ENCODE measurements at places on chromosomes 2 and 18.

DNA sequence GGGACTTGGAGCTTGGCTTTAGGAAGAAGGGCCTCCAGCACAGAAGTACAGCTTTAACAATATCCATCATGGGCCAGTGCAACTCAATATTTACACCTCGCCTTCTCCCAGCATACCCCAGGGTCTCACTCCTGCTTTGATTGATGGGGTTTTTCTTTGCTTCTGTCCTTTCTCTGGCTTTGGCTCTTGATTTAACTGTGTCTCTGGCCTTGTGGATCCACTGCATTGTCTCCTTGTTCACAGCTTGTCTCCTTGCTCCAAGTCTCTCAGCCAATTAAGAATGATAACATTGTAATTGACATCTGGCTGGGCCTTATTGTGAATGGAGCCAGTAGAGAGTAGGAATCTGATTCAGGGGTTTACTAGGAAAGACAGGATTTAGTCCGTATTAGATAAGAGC is 1019.5 kb downstream of the TMEM182 start:
- DNase-seq = peak; percentile 30
- H3K4me1 ChIP-seq = peaks cover 33% of the 10 kb centered on the region
- H3K27ac ChIP-seq = no peak overlapping the region
- H3K36me3 ChIP-seq = no peaks in the 10 kb centered on the region
- H3K27me3 ChIP-seq = no peaks in the 10 kb centered on the region

GRCh38 chr18:79604913-79605880 is 74.4 kb upstream of the CTDP1 start:
- H3K27ac ChIP-seq = no peak overlapping the region
- no peaks in the 10 kb centered on the region for H3K36me3 ChIP-seq
- no peak overlapping the region for H3K4me3 ChIP-seq
- no peaks in the 10 kb centered on the region for H3K4me1 ChIP-seq
- H3K27me3 ChIP-seq = peaks cover 12% of the 10 kb centered on the region
- no peak for DNase-seq

DNA sequence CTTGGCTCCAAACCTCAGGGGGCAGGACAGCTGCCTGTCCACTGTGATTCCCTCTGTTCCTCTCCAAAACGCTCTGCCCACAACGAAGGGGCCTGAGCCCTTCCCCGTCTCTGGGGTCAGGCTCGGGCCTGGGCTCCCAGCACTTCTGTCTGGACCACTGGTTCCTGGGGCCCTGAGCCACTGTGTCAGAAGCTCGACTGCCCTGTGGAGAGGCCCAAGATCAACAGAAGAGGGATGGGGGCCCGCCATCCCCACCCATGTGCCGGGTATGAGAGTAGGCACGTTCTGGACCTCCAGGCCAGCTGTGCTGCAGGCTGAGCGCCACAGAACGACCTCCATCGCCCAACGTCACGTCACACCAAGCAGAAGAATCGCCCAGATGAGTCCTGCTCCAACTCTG is 119.9 kb upstream of the HS6ST1 start:
- peaks cover 9% of the 10 kb centered on the region for H3K4me1 ChIP-seq
- no peaks in the 10 kb centered on the region for H3K27me3 ChIP-seq
- no peaks in the 10 kb centered on the region for H3K36me3 ChIP-seq
- DNase-seq = no peak

DNA sequence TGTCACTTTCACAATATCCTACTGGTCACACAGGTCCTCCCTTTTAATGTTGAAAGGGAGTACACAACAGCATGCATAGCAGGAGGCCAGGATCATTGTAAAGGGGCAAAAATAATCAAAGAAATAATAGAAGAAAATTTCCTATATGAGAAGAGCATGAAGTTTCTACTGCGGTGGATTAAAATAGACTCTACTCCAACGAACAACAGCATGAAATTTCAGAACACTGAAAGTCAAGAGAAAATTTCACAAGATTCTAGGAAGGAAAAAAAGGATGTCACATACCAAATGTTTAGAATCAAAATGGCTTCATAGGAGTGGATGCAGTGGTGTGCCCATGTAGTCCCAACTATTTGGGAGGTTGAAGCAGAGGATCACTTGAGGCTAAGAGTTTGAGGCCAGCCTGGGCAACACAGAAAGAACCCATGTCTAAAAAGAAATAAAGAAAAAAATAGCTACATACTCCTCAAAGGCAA is 72.0 kb upstream of the EPAS1 start:
- H3K27me3 ChIP-seq = no peaks in the 10 kb centered on the region
- peaks cover 10% of the 10 kb centered on the region for H3K4me1 ChIP-seq
- H3K4me3 ChIP-seq = no peak overlapping the region
- no peak for DNase-seq
- no peaks in the 10 kb centered on the region for H3K36me3 ChIP-seq

- peaks cover 3% of the 10 kb centered on the region for H3K4me1 ChIP-seq
- no peaks in the 10 kb centered on the region for H3K36me3 ChIP-seq
These were observed 360.7 kb upstream of the ETAA1 start for GRCh38 chr2:67036444-67036843.

- H3K27me3 ChIP-seq = peaks cover 27% of the 10 kb centered on the region
- DNase-seq = no peak
- no peak overlapping the region for H3K4me3 ChIP-seq
- H3K4me1 ChIP-seq = no peaks in the 10 kb centered on the region
These were observed 4.9 kb upstream of the PDCD1 start for GRCh38 chr2:241863536-241863954.

DNA sequence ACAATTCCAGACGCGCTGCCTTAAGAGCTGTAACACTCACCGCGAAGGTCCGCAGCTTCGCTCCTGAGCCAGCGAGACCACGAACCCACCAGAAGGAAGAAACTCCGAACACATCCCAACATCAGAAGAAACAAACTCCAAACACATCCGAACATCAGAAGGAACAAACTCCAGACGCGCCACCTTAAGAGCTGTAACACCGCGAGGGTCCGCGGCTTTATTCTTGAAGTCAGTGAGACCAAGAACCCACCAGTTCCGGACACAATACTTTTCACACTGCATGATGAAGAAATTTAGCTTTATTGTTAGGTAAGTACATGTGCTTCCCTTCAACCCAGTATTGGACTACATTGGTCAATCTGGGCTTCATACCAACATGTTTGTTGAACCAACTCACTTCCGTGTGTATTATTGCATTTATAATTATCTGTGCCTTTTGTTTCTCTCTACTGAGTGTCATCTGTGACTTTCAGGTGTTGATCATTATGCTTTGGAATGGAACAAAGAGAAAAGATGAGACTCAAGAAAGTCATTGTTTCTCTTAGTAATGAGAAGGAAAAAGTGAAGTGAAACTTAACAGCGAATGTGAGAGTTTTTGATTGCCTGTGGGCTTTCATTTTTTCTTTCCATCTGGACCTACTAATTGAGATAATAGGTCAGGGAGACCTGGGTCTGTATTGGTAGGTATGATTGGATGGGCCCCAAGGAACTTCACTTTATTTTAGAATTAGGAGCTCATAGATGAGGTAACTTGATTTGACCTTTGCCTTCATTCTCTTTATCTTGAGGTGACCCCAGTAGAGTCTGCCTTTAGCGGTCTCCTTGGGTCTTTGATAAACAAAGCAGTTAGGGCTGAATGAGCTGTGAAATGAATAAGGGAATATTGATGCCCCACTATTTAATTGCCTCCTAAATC is 76.1 kb upstream of the CAVIN2 start:
- H3K36me3 ChIP-seq = no peaks in the 10 kb centered on the region
- peaks cover 20% of the 10 kb centered on the region for H3K4me1 ChIP-seq
- no peak for DNase-seq

DNA sequence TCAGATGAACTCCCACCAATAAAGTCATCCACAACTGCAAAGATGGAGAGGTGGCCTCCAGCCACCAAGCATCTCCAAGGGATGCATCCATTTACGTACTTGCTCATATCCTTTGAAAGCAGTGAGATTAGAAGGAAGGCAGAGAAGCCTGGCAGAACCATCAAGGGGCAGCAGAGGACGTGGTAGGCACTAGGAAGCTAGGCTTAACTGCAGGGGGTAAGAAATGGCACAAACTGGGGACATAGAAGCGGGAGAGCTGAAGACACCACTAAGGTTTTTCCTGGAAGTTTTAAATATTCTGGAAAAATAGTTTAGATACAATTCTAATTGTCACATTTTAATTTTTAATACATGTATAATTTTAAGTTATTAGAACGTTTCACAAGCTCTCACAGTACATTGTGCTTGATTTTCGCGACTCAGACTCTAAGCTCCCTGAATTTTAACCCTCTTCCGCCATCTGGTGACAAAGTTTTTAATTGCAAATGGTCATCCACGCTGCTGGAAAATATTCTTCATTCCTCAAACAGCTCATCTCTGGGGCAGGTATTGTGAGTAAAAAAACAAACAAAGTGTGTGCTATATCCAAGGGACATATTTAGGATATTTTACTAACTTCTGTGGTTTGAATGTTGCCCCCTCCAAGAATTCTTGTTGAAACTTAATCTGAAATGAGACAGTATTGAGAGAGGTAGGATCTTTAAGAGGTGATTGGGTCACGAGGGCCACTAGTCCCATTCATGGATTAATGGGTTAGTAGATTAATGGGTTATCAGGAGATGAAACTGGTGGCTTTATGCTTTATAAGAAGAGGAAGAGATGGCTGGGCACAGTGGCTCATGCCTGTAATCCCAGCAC is 1.6 kb upstream of the PSTPIP2 start:
- no peaks in the 10 kb centered on the region for H3K27me3 ChIP-seq
- no peak overlapping the region for H3K27ac ChIP-seq
- no peak overlapping the region for H3K4me3 ChIP-seq
- H3K36me3 ChIP-seq = no peaks in the 10 kb centered on the region

- H3K27ac ChIP-seq = no peak overlapping the region
- H3K27me3 ChIP-seq = no peaks in the 10 kb centered on the region
- H3K4me3 ChIP-seq = no peak overlapping the region
- no peak for DNase-seq
- H3K36me3 ChIP-seq = no peaks in the 10 kb centered on the region
These were observed 639.9 kb downstream of the LRP1B start for GRCh38 chr2:141490886-141491285.

- H3K27me3 ChIP-seq = peaks cover 6% of the 10 kb centered on the region
- H3K27ac ChIP-seq = no peak overlapping the region
- no peaks in the 10 kb centered on the region for H3K36me3 ChIP-seq
- H3K4me3 ChIP-seq = no peak overlapping the region
- no peaks in the 10 kb centered on the region for H3K4me1 ChIP-seq
These were observed 52.8 kb upstream of the IL1RL1 start for GRCh38 chr2:102258386-102259074.

- H3K4me1 ChIP-seq = no peaks in the 10 kb centered on the region
- no peak overlapping the region for H3K4me3 ChIP-seq
- H3K27me3 ChIP-seq = no peaks in the 10 kb centered on the region
- peaks cover 4% of the 10 kb centered on the region for H3K36me3 ChIP-seq
- DNase-seq = no peak
These were observed 231.6 kb downstream of the ATAD2B start for GRCh38 chr2:23695214-23695889.

DNA sequence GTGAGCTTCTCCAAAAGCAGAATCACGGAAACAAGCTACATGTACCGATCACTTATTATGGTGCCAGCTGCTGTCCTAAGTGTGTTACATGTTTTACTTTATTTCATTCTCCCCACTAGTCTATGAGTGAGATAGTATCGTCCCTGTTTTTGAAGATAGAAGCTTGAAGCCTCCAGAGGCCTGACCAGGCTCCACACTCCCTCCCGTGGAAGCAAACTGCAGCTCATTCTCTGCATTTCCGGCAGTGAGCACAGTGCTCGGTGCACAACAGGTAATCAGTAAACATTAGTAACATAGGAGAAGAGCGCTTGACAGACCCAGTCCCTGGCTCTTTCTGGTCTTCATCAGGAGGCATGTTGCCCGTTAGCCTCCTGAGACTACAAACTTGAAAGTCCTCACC is 72.9 kb downstream of the ZBTB7C start:
- no peak overlapping the region for H3K27ac ChIP-seq
- H3K36me3 ChIP-seq = no peaks in the 10 kb centered on the region
- peaks cover 9% of the 10 kb centered on the region for H3K4me1 ChIP-seq
- H3K27me3 ChIP-seq = no peaks in the 10 kb centered on the region
- H3K4me3 ChIP-seq = no peak overlapping the region

DNA sequence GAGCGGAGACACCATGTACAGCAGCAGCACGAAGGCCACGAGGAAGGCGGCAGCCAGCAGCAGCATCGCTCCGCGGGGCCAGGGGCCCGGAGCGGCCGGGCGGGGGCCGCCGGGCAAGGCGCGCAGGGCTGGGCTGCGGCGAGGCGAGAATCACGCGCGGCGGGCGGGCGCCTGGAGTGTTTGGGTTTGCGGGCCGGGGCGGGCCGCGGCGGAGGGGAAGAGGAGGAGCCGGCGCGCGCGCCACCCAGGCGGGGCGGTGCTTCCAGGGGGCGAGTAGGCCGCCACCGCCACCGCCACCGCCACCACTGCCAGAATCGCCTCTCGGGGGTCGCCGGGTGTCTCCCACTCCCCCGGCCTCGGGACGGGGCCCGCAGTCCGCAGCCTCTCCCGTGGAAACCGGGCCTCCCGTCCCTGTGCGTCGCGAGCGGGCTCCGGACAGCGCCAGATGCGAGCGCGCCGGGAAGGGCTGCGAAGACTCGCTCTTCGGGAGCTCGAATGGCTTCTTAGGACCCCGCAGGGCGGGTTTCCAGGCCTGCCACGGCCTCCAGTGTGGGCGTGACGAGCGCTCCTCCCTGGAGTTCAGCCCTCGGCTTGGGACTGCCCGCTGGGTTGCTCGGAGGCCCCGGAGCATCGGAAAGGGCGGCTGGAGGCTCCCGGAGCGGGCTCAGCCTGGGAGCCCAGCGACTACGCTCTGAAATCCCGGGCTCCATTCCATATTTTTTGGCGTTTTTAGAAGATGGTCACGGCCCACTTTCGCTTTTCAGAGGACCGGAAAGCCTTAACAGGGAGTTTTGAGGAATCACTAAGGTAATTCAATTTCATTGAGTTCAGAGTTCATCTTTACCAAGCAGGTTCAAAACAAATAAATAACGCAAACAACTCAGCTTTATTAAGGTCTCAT is at the start of gene KDSR:
Gene KDSR (minus strand): TSS at position 154 of the 901 bp plus-strand sequence. CDS start 88 bp downstream, at position 66.
- H3K27me3 ChIP-seq = no peaks in the 10 kb centered on the region
- peak; percentile 95 for DNase-seq
- peaks cover 10% of the 10 kb centered on the region for H3K4me1 ChIP-seq
- peak within 1 kb of the TSS; percentile 98 for H3K27ac ChIP-seq
- peak within 1 kb of the TSS; percentile 98 for H3K4me3 ChIP-seq

DNA sequence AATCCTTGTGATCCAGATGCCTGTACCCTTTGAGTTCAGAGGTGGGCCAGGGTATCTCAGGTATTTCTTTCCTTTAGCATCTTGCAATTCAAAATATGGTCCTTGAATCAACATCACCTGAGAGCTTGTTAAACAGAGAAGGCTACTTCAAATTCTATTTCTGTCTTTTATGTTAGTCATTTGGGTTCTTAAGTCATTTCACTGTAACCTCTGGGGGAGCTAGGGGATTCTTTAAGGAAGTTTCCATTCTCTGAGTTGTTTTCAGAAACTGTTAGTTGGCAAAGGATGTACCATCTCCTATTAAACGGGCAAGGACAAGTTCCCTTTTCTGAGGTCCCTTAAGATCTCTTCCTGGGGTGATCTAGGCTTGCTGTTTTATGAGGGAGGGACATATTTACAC is 16.6 kb downstream of the CFLAR start:
- H3K4me3 ChIP-seq = no peak overlapping the region
- no peaks in the 10 kb centered on the region for H3K36me3 ChIP-seq
- H3K4me1 ChIP-seq = peaks cover 3% of the 10 kb centered on the region
- DNase-seq = no peak
